ENCODE measurements at places on chromosomes 4 and X. TPM values are rescaled to one million over a fixed set of nuclear protein-coding genes. Genes with fewer than 3 reads are reported as not detected.

SYN1 gene
- 0.12 TPM for total RNA-seq

FGA gene
- not detected for total RNA-seq

S100G gene
- not detected for total RNA-seq

EREG gene
- total RNA-seq: 46.3 TPM

JAKMIP1 gene
- total RNA-seq: not detected

STOX2 gene
- total RNA-seq: not detected

FIP1L1 gene
- 52.7 TPM for total RNA-seq

TCP11X2 gene
- total RNA-seq: not detected

SLC6A8 gene
- total RNA-seq: 5.2 TPM

NEIL3 gene
- total RNA-seq: 19.2 TPM

HPSE gene
- 0.48 TPM for total RNA-seq

All from RPMI7951 (cell line).